ENCODE measurements at places on chromosomes 2 and 18.
A peak's percentile ranks its signal among the peaks of the same experiment; 100 is the strongest.

DNA sequence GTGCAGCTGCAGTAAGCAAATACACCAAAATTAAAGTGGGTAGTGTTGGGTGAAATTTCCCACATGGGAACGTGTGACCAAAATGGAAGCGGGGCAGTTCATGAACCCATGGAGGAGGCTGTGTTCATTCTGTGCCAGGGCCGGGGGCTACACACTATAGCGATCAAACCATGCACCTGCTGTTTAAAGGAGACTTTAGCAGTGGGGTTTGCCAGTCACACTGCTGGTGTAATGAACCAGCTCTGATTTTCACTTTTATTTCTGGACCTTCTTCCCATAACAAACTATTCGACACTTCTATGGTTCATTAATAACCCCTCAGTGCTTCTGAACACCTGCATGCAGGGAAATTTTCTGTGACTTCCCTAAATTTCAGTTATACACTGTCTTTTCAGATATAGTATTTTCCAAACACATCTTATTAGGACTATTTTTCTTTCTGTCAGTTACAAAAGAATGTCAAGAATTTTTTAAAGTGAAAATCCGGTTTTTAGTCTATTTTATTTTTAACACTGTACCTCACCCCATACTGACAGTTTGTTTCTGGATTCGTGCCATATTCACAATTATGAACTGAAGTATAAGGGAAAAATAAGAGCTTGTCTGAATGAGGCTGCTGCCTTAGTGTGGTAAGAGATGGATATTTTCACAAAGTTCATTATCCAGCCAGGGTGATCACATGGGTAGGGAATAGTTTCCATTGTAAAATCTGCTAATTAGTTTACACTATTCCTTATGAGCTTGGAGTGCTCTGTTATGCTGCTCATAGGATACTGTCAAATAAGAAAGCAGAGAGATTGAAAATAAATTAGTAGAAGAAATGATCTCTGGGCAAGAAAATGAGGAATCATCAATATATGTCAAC lies 111.3 kb upstream of the CAVIN2 start:
- no peak for DNase-seq

GRCh38 chr2:156585457-156585856 lies 149.3 kb downstream of the GPD2 start:
- DNase-seq: no peak

GRCh38 chr2:109166811-109167210 lies 37.8 kb downstream of the SH3RF3 start:
- no peak for DNase-seq

DNA sequence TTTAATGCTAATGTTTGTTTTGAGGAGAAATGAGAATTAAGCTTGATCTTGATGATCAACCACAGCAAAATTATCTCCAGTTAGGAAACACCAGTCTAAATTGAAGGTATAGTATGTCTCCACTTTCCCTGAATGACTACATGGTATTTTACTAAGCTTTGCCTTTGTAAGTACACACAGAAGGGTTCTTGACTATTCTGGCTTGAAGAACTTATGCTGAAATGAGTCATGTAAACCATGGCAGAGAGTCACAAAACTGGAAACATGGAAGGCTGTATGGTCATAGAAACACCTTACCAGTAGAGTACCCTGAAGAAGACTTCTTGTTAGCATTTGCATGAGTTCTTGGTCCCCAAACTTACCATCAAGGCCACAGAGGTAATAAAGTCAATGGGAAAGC lies 250.5 kb downstream of the SLC8A1 start:
- no peak for DNase-seq

DNA sequence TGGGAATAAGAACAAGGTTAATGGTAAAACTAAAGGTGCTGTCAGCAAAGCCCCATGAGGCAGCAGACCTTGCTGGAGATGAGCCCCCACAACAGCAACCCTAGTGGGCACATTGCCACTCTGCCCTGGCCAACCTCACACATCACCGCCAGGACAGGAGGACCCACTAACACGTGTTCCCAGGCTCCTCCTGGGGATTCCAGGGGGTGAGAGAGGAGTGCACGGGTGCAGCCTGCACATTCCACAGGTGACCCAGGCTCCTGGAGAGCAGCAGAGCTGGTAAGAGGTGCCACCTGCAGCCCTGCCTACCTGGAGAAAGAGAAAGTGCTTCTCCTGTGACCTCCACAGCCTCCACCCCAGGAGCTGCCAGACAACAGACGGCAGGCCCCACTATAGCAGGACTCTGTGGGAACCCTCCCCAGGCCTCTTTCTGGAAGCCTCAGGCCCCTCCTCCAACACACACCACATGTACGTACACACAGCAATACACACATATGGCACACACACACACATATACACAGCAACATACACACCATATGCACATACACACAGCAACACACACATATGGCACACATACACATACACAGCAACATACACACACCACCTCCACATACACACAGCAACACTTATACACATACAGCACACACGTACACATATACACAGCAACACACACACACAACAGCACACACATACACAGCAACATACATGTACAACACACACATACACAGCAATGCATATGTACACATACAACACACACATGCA lies 187.1 kb downstream of the GLI2 start:
- no peak for DNase-seq

DNA sequence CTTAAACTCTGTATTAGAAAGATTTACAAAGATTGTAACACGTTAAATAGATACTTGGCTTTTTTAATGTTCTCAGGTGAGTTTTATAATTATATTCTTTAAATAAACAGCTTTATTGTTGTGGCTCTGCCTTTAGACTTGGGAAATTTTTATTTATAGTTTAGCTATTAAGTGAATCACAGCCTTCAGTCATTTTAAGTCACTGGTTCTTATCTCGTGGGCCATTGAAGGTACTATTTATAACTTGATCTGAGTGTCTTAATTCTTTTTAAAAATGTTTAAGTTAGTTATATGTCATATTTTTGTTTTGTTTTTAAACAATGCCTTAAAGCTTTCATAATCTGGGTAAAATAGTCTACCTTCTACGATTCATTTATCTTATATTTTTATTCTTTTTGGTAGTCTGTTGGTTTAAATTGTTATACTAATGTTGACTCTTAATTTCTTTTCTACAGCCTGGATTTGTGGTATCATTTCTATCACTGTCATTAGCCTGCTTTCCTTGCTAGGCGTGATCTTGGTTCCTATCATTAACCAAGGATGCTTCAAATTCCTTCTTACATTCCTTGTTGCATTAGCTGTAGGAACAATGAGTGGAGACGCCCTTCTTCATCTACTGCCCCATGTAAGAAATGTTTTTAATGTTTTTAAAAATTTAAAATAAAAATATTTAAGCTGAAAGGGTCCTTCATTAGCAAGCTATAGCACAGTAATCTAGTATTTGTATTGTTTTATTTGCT lies 49.3 kb downstream of the SLC39A10 start:
- DNase-seq: no peak

DNA sequence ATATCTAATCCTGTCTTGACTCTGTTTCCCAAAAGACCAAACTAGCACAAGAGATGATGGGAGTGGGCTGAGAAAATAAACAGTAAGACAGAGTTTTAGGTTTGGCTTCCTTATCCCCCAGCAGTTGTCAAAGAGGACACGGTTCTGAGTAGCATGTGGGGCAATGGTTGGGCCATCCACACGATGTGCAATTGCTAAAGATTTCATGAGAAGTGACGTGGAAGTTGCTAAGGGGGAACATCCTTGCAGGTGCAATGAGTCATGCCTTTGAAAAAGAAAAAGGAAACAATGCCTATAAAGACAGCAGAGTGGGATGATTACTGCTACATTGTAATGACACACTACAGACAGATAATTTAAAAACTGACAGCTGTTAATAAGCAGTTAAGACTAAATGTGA lies 1395.8 kb downstream of the LRP1B start:
- no peak for DNase-seq

- DNase-seq: peak; percentile 38
Measured at GRCh38 chr2:30266051-30266621, 34.8 kb downstream of the LBH start.

- no peak for DNase-seq
Measured at GRCh38 chr2:211033765-211034164, 477.4 kb downstream of the CPS1 start.

GRCh38 chr2:142930835-142931398 lies 53.5 kb downstream of the KYNU start:
- DNase-seq: no peak

DNA sequence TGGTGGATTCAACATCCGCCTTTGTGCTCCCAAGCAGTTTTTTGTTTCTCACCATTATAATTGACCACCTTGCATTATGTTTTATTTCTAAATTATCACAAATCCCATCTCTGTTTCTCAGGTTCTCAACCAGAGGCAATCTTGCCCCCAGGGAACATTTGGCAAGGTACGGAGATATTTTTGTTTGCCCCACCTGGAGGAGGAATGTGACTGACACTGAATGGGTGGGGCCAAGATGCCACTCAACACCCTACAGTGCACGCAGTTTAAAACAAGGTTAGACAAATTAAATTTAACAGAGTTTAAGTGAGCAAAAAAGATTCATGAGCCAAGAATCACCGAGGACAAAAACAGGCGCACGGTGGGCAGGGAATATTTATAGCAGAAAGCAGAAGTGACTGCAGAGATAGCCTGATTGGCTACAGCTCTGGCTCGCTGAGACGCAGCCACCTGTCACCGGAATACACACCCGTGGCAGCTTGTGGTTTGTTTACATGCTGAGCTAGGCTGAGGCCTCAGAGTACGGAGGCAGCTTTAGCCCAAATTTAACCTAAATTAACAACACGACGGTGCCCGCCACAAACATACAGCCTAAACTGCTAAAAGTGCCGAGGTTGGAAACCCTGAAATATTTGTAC lies 150.0 kb upstream of the ALKAL2 start:
- DNase-seq: peak; percentile 44

GRCh38 chr2:37671009-37671815 lies at the start of gene CDC42EP3:
Gene CDC42EP3 (minus strand): TSS chr2:37671642. CDS start chr2:37646587, 25,055 bp downstream.
- DNase-seq: peak; percentile 64

DNA sequence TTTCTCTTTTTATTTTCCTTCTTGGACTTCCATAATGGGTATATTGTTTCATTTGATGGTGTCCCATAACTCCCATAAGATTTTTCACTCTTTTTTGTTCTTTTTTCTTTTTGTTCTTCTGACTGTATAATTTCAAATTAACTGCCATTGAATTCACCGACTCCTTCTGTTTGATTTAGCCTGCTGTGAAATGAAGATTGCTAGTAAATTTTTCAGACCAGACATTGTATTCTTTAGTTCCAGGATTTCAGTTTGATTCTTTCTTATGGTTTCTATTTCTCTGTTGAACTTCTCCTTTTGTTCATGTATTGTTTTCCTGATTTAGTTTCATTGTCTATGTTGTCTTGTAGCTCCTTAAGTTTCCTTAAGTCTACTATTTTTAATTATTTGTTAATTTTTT lies 87.6 kb upstream of the SPOPL start:
- no peak for DNase-seq

DNA sequence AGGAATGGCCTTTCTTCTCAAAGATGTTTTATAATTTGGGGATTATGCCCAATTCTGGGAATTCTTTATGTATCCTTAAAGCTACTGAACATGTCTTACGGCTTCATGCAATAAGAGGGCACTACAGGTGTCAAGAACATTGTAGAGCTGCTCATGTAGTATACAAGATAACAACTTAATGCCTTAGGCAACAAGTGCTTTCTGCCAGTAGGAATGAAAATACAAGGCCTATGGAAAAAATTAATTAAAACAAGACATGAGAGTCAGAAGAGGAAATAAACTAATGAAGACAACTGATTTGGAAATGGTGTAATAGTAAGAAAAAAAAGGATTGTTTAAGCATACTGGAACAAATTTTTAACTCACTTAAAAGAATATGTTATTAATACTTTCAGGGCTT lies 27.3 kb downstream of the GREB1L start:
- DNase-seq: no peak

GRCh38 chr2:214547931-214548330 lies 137.1 kb downstream of the VWC2L start:
- DNase-seq: no peak

GRCh38 chr2:211875488-211875887 lies 663.1 kb downstream of the ERBB4 start:
- no peak for DNase-seq

- DNase-seq: no peak
Measured at GRCh38 chr2:21233194-21233593, 109.4 kb downstream of the TDRD15 start.

- DNase-seq: no peak
Measured at GRCh38 chr18:23900994-23901393, 113.6 kb upstream of the TTC39C start.

DNA sequence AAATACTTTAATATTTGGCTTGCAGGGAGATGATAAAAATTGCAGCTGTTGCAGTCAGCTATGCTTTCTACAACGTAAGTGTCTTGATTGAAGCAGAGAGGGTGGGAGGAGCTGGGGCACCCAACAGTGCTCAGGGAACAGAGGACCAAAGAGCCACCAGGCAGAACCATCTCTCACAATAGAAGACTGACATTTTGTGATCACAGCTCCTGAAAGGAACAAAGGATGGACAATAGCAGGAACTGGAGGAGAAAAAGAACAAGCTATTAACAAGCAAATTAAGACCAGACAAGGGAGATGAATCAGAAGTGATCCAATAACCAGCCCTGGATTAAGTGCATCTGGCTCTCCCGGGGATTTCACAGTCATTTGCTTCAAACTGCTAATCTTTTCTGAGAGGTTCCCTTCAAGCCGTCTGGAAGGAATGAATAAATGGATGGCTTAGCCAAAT lies 65.7 kb upstream of the SMAD2 start:
- DNase-seq: no peak

DNA sequence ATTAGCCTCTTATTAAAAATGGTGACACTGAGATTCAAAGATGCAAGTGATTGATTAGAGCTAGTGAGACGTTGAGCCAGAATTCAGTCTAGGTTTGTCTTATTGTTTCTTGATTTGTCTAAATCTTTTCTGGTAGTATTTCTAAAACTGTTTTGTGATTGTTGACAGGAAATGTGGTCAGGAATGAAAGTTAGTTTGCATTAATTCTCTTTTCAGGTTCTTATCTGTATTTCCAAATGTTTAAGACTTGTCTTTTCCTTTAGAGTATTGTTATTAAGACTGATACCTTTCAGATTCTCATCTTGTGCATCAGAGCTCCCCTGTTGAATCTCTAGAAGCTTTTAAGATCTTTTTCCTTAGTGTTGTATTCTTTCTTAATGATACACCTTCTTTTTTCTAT lies 89.3 kb downstream of the MBD5 start:
- DNase-seq: no peak

DNA sequence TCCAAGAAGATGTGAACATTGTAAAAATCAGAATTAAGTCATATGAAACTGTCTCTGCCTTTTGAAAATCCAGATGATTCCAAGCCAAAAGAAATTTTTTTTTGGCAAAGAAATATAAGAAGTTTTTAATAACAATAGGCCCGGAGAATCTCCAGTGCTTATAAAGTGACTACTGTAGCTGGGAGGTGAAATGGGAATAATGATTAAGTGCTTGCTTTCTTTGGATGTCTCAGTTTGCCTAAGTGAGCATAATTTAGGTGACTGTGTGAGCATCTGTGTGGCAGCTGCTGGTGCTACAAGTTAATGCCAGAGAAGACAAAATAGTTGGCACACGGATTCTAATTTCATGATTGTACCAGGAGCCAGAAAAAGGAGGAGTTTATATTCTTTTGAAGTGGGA lies 185.0 kb downstream of the LTBP1 start:
- no peak for DNase-seq

GRCh38 chr18:42373584-42373983 lies 418.6 kb downstream of the PIK3C3 start:
- DNase-seq: no peak

- DNase-seq: peak; percentile 74
Measured at GRCh38 chr2:200765139-200765951, 46.4 kb upstream of the BZW1 start.

Data from T-helper 2 cell treated with Interferon-gamma antibody and Interleukin-4, amounts not matched to agents 5 μg/mL and 100 μg/mL, for 36 hours (primary cell).